Kidney epithelial cell (primary cell): ENCODE measurements at places on chromosomes 13 and 19.

GRCh38 chr19:1685046-1685445 is 32.6 kb upstream of the TCF3 start:
- no peak for DNase-seq

DNA sequence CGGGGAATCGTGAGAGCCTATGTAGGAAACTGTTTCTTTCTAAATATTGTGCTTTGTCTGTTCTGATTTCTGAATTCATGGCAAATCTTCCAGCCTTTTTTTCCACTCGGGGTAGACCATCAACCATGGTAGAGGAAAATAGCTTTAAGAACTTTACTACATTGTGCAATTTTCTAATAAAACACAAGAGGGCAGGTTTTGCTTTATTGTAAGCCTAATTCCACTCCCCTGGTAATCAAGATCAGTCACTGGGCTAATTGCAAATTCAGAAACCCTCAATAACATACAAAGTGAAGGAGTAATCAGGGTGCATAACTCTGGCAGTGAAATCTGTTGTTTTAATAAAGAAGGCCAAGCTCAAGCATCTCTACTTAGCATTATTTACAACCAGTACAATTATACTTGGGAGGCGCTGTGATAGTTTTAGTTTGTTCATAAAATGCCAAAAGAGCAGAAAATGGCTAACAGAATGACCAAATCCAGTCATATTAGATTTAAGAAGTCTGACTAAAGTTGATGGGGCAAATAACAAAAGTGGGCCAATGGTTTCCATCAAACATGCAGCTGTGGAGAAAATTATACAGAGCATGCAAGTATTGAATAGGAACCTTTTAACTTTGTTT is 43.8 kb downstream of the DCT start:
- peak; percentile 12 for DNase-seq

- no peak for DNase-seq
Measured at GRCh38 chr13:104170980-104171555, 1104.9 kb upstream of the SLC10A2 start.

- no peak for DNase-seq
Measured at GRCh38 chr19:1355568-1356507, 27.9 kb upstream of the NDUFS7 start.

DNA sequence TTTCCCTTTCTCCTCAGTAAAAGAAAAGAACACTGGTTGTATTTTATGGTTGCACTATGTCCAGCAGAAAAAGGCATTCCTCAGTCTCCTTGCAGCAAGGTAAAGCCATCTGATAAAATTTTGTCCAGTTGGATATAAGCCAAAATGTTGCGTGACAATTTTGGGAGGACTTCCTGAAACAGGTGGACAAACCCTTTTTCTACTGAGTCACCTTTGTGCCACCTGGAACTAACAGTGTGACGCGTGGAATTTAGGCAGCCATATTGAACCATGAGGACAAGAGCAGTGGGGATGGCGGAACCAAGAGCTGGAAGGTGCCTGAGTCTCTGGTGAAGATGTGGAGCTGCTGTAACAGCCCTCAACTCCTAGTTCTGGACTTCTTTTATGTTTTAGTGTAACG is 8.2 kb downstream of the CADM4 start:
- no peak for DNase-seq

DNA sequence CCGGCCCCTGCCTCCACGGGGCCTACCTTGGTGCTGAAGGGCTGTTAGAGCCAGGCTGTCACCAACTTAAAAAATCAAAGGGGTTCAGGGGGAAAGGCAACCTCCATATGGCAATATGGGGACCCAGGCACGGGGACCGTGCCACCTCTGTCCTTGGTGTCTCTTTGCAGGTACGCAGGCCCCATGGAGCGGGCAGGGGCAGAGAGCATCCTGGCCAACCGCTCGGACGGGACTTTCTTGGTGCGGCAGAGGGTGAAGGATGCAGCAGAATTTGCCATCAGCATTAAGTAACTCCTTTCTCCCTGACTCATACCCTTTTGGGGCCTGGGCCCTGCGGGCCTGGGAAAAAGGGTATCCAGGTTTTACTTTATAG is 39.6 kb upstream of the ADGRE1 start:
- no peak for DNase-seq

GRCh38 chr13:112073245-112074138 is 6.5 kb downstream of the SOX1 start:
- no peak for DNase-seq

GRCh38 chr19:7393939-7394730 is 45.4 kb downstream of the ARHGEF18 start:
- DNase-seq = no peak
